Amniotic epithelial cell (primary cell): ENCODE measurements at places on chromosomes 5 and 9.

DNA sequence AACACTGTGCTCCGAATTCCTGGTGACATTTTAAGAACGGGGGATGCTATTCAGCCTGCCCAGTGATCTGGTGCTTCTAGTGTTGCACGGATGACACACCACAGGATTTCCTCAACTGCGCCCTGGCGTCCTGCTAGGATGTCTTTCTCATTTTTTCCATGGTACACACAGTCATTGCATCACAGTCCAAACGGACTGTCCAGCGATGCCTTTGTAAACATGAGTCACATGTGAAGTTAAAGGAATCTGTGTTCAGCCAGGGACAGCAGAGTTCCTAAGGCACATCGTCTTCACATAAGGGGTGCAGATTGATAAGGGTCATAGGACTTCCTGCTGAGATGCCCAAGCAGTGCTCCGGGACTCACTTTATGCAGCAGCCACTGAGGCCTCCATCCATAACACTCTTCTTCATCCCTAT is 9.3 kb upstream of the PTPN3 start:
- peak; percentile 84 for DNase-seq

GRCh38 chr9:137764981-137765380 is 112.6 kb upstream of the CACNA1B start:
- DNase-seq, result no peak

DNA sequence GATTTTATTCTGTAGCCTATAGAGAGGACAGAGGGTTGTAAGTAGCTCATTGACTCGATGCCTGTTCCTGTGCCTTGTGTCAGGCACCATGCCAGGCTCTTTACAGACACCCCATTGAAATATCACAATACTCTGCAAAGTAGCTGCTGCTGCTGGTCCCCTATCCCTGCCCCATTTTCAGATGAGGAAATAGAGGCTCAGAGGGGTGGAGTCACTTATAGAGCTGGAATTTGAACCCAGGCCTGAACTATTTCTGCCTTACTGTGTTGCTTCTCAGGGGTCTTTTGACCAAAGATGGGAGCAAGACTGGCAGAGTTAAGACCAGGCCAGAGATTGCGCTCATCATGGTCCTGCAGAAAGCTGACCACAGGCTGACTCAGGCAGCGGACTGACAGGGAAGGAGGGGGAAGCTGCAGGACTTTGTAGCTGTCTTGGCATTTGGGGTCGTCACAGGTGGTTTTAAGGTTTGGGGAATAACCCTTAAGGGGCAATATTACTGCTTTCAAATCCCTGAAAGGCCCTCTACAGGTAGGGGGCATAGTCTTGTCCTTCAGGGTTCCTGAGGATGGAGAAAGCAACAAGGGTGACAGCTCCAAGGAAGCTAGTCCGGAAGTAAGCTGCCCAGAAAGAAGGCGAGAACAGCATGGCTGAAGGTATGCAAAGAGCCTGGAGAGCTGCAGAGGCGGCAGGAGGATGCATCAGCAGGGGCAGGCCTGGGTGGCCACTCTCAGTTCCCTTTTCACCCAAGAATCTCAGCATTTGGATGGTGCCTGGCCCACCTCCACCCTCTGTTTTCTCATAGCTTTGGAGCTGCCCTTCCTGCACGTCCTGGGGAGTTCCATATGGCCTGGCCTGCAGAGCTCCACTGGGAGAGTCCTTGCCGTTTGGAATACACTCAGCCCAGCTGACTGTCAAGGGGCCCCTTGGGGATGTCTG is 18.3 kb upstream of the NDST1 start:
- DNase-seq, result peak; percentile 63

DNA sequence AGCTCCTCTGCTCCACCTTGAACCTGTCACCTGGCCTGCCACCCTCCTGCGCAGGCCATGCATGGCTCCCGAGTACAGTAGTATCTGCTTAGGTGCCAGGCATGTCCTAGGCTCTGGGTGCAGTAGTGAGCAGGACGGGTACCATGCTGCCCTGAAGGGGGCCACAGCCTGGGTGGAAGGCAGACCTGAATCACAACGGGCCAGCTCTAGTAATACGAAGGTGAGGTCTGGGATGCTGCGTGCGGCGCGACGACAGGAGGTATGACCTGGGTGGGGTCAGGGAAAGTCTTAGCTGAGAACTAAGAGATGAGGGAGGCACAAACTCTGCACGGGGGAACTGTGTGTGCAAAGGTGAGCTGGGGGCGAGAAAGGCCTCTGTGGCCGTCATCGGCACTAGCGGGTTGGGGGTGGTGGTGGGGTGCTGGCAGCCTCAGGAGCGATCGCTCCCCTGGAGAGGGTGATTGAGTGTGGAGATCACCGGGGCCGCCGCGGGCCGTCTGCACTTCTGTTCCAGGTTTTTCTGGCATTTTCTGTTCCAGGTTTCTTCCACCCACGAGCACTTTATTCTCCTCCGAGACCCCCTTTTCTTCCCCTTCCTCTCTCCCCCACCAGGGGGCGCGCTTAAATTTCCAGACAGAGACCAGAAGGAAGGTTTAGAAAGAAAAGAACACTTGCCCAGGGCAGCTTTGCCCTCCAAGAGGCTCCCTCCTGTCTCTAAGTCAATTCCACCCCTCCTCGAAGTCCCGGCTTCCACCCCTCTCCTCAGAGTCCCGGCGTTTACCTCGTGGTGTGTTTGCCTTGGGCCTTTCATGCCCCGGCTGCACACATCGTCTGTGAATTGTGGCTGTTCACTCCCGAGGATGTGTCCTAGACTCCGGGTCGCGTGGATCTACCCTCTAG is 15.1 kb downstream of the PDLIM4 start:
- no peak for DNase-seq

- no peak for DNase-seq
Measured at GRCh38 chr9:24608599-24608998, 62.9 kb upstream of the IZUMO3 start.

DNA sequence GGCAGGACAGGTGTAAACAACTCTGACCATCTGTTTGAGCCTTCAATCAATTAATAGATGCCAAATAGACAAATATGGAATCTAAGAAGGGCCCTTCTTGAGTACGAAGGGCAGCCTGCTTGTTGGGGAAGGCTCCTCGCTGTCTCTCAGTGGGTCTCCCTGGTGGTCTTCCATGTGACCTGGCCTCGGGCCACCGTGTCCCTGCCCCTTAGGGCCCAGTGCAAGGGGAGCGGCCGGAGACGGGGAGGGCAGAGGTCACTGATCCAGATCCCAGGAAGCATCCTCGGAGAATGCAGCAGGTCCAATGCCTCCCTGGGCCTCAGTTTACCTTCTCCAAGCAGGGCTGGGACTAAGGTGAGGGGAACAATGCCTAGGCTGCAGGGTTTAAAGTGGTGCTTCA is 2.5 kb downstream of the DBH start:
- DNase-seq, result no peak

- no peak for DNase-seq
Measured at GRCh38 chr9:37381094-37381741, 41.3 kb upstream of the GRHPR start.

GRCh38 chr5:153096381-153096780 is 394.1 kb upstream of the GRIA1 start:
- DNase-seq, result no peak

GRCh38 chr5:43309122-43309521 is 4.1 kb downstream of the HMGCS1 start:
- no peak for DNase-seq

- DNase-seq, result no peak
Measured at GRCh38 chr5:110106750-110107149, 417.0 kb downstream of the MAN2A1 start.
